Breast epithelium (tissue), 4 donors: ENCODE measurements at places on chromosomes 5 and 9. TPM values are rescaled to one million over a fixed set of nuclear protein-coding genes. Genes with fewer than 3 reads are reported as not detected.

The ZBED3 gene
- 4.8 TPM for total RNA-seq

- no peak for DNase-seq
- H3K36me3 ChIP-seq, result no peaks in the 10 kb centered on the region
- no peaks in the 10 kb centered on the region for H3K4me1 ChIP-seq
- H3K4me3 ChIP-seq, result no peak overlapping the region
- H3K27ac ChIP-seq, result no peak overlapping the region
Observed at GRCh38 chr5:159342840-159343239, 12.6 kb upstream of the IL12B start.

- H3K27ac ChIP-seq, result no peak overlapping the region
- no peaks in the 10 kb centered on the region for H3K36me3 ChIP-seq
- no peaks in the 10 kb centered on the region for H3K27me3 ChIP-seq
Observed at GRCh38 chr9:85262333-85262732, 479.4 kb downstream of the AGTPBP1 start.

GRCh38 chr9:113695901-113696300 lies 180.2 kb upstream of the ZNF618 start:
- DNase-seq, result no peak
- H3K27me3 ChIP-seq, result no peaks in the 10 kb centered on the region
- H3K4me1 ChIP-seq, result no peaks in the 10 kb centered on the region
- H3K4me3 ChIP-seq, result no peak overlapping the region
- no peak overlapping the region for H3K27ac ChIP-seq

- H3K27me3 ChIP-seq, result no peaks in the 10 kb centered on the region
- no peaks in the 10 kb centered on the region for H3K36me3 ChIP-seq
- H3K4me1 ChIP-seq, result no peaks in the 10 kb centered on the region
Observed at GRCh38 chr9:109632817-109633216, 134.7 kb upstream of the PTPN3 start.

The ANKRD33B gene
- total RNA-seq, result 3.8 TPM

The SLC4A9 gene
- not detected for total RNA-seq

- no peaks in the 10 kb centered on the region for H3K4me1 ChIP-seq
- no peaks in the 10 kb centered on the region for H3K27me3 ChIP-seq
- H3K36me3 ChIP-seq, result no peaks in the 10 kb centered on the region
Observed at GRCh38 chr9:81529556-81530193, 159.7 kb downstream of the TLE1 start.

The ECM2 gene
- total RNA-seq, result 13.8 TPM

The TLX3 gene
- total RNA-seq, result not detected

- H3K27ac ChIP-seq, result no peak overlapping the region
- H3K4me1 ChIP-seq, result no peaks in the 10 kb centered on the region
- no peak for DNase-seq
- H3K36me3 ChIP-seq, result no peaks in the 10 kb centered on the region
Observed at GRCh38 chr5:32909207-32909606, 198.1 kb downstream of the NPR3 start.

DNA sequence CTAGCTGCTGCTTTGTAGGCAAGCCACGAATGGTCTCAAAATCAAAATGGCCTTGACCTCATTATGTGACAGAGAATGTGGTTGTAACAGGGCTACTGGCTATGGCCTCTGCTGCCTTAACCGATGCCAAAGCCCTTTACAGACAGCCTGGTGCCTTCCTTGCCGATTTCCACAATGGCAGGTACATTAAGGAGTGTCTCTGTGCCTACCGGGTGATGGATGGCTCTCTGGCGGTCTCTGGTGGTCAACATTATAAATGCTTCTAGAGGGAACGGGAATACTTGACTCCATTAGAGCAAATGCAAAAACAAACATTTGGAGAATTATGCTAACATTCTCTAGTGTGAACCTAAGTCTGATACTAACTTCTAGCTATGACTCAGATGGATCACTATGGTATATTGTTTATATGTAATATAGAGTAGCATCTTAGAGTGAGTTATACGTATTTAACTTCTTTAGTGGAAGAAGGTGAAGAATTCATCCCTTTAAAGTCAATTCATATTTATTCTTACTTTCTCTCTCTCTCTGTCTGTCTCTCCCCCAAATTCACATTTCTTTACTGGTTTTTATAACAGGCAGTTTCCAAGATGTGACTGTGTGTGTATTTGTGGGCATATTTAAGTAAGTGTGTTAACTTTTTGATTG lies 52.5 kb downstream of the RPS23 start:
- no peak overlapping the region for H3K4me3 ChIP-seq
- no peaks in the 10 kb centered on the region for H3K4me1 ChIP-seq
- DNase-seq, result peak; percentile 53
- no peaks in the 10 kb centered on the region for H3K27me3 ChIP-seq
- H3K27ac ChIP-seq, result no peak overlapping the region

DNA sequence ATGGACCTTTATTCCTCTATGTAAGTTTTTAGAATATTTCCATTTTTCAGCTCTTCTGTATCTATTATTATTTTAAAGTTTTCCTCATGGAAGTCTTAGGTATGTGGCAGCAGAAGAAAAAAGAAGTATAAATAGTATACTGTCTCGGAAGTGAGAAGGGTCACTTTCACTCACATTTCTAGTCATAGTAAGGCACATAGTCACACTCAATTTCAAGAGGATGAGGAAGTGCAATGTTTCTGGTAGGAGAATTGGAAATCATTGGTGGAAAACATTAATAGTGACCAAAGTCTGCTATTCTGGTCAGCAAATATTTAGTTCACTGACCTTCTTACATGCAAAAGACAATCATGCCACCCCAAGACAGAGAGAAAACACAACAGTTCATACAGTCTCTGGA lies 35.2 kb upstream of the TNFSF8 start:
- H3K36me3 ChIP-seq, result no peaks in the 10 kb centered on the region
- no peaks in the 10 kb centered on the region for H3K4me1 ChIP-seq
- no peak overlapping the region for H3K27ac ChIP-seq
- DNase-seq, result no peak
- H3K27me3 ChIP-seq, result no peaks in the 10 kb centered on the region

The PARP8 gene
- total RNA-seq, result 41.7 TPM

- no peak overlapping the region for H3K27ac ChIP-seq
- H3K27me3 ChIP-seq, result no peaks in the 10 kb centered on the region
- H3K36me3 ChIP-seq, result no peaks in the 10 kb centered on the region
- no peak for DNase-seq
Observed at GRCh38 chr5:180599981-180600553, 8.8 kb upstream of the SCGB3A1 start.

DNA sequence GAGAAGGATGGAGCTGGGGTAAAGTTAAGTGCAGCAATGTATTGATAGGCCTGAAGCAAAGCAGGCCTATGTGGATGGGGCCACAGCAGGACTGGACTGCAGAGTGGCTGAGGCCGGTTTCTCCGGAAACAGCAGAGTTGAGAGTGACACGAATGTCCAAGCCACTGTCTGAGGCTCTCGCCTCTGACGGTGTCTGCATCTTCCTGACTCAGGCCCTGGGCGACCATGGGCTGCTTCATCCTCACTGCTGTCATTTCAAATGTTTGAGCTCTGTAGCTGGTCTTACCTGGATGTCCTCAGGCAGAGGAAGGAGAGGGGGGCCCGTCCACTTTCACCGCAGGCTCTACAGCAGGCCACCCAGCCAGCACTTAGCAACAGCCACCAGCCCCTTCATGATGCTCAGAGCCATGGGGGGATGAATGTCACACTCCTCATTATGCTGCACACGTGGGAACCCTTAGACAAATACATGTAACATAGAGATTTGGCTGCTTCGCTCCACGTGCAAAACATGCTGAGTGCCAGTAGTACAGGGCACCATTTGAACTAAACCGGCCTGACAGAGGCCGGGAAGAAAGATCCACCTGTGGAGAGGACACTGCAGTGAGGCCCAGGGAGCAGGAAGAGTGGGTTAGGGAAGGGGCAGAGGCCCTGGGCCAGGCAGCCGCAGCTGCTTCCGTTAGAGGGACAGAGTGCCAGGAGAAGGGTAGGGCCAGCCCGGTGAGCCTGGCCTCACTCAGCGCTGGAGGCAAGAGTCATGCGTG lies 31.7 kb upstream of the NXNL2 start:
- H3K27ac ChIP-seq, result no peak overlapping the region
- no peak overlapping the region for H3K4me3 ChIP-seq
- no peaks in the 10 kb centered on the region for H3K4me1 ChIP-seq
- no peak for DNase-seq
- no peaks in the 10 kb centered on the region for H3K27me3 ChIP-seq

GRCh38 chr9:105697871-105698270 lies 3.5 kb downstream of the TMEM38B start:
- H3K4me3 ChIP-seq, result no peak overlapping the region
- DNase-seq, result no peak
- H3K4me1 ChIP-seq, result no peaks in the 10 kb centered on the region
- H3K27me3 ChIP-seq, result no peaks in the 10 kb centered on the region
- H3K36me3 ChIP-seq, result no peaks in the 10 kb centered on the region
- H3K27ac ChIP-seq, result no peak overlapping the region

GRCh38 chr9:26391036-26391435 lies 501.6 kb downstream of the CAAP1 start:
- no peaks in the 10 kb centered on the region for H3K36me3 ChIP-seq
- DNase-seq, result no peak

- no peak overlapping the region for H3K27ac ChIP-seq
- peaks cover 6% of the 10 kb centered on the region for H3K27me3 ChIP-seq
- no peaks in the 10 kb centered on the region for H3K36me3 ChIP-seq
- H3K4me1 ChIP-seq, result no peaks in the 10 kb centered on the region
- no peak for DNase-seq
- H3K4me3 ChIP-seq, result no peak overlapping the region
Observed at GRCh38 chr9:34624475-34625185, 4.2 kb downstream of the ARID3C start.

The SGCD gene
- 15.4 TPM for total RNA-seq

The SVEP1 gene
- total RNA-seq, result 158 TPM

The FGF1 gene
- 6.6 TPM for total RNA-seq

DNA sequence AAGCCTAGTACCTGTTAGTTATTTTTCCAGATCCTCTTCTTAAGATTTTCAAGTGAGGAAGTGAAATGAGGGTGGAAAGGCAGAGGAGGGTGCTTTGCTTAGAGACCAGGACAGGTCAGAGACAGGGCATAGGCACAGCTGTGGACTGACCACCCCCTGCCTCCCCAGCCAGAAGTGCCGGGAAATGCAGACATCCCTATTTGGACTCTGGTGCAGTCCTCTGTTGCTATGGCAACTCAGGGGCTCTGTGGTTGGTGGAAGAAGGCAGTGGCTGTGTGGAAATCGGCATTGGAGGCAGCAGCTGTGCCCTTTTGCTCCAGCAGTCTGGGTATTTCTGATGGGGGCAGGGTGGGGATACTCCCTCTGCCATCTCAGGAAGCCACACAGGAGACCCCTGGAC lies 43.3 kb upstream of the NDFIP1 start:
- H3K27me3 ChIP-seq, result no peaks in the 10 kb centered on the region
- no peaks in the 10 kb centered on the region for H3K36me3 ChIP-seq
- no peak overlapping the region for H3K4me3 ChIP-seq
- H3K27ac ChIP-seq, result no peak overlapping the region

GRCh38 chr5:65185468-65185867 lies 296.3 kb downstream of the ADAMTS6 start:
- no peak for DNase-seq
- H3K36me3 ChIP-seq, result no peaks in the 10 kb centered on the region
- no peaks in the 10 kb centered on the region for H3K27me3 ChIP-seq

The CYLC2 gene
- total RNA-seq, result not detected

The GRXCR2 gene
- total RNA-seq, result not detected

DNA sequence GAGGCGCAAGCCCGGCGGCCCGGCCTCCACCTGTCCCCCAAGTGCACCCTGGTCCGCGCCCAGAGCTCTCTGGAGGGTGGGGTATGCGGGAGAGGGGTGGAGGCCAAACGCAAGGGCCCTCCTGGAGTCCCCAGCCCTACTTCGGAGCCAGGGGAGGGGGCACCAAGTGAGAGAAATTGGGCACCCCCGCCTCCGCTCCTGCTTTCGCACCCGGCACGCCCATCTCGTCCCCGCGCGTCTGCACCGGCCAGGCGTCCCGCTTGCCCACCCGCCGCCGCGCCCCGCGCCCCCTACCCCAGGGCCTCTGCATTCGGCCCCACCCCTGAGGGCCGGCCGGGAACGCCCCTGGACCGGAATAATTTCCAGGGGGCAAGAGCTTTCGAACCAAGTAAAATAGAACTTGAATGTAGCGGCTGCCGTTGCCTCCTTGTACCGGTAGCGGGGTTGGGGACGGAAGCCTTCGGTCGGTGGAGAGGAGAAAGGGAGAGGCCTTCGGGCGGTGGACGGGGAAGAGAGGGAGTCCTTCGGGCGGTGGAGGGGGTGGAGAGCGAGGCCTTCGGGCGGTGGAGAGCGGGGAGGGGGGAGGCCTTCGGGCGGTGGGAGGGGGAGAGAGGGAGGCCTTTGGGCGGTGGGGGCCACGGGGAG lies 694 bp upstream of the PHPT1 start:
- no peaks in the 10 kb centered on the region for H3K36me3 ChIP-seq
- peak overlapping the region; percentile 70 for H3K4me3 ChIP-seq
- peaks cover 9% of the 10 kb centered on the region for H3K4me1 ChIP-seq
- peak overlapping the region; percentile 95 for H3K27ac ChIP-seq

- H3K27me3 ChIP-seq, result no peaks in the 10 kb centered on the region
- H3K36me3 ChIP-seq, result no peaks in the 10 kb centered on the region
- H3K27ac ChIP-seq, result no peak overlapping the region
- no peak for DNase-seq
Observed at GRCh38 chr5:54529565-54529964, 12.0 kb downstream of the SNX18 start.

DNA sequence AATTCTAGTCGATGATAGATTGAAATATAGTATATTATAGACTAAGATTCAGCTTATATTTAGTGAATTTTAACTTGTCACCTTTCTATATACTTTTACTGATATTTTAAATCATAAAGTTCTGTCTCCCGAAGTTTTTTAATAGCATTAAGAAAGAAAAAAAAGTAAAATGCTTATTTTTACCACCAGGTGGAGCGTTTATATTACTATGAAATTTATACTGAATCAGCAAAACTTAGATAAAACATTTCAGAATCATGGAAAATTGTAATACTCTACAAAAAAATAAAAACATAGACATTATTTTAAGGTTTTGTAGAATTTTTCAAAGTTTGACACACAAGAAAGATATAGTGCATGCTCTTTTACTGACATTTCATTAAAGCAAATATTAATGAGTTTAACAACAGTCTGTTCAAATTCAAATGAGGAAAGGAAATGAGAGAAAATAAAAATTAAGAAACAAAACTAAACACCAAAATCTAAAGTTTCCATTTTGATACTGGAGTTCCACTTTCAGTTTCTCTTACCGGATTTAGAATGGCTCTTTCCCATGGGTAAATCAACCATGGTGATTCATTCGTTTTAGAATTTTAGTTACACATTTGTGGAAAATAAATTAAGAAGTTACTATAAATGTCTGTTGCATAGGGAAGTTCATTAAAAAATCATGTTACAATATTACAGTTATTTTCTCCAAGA lies 1035.3 kb downstream of the CDH12 start:
- H3K27ac ChIP-seq, result no peak overlapping the region
- no peak overlapping the region for H3K4me3 ChIP-seq
- H3K27me3 ChIP-seq, result no peaks in the 10 kb centered on the region
- H3K36me3 ChIP-seq, result peaks cover 5% of the 10 kb centered on the region

The PLPP6 gene
- total RNA-seq, result 6.4 TPM
